T47D (cell line): ENCODE measurements at places on chromosomes 5 and 9.
A peak's percentile ranks its signal among the peaks of the same experiment; 100 is the strongest.

DNA sequence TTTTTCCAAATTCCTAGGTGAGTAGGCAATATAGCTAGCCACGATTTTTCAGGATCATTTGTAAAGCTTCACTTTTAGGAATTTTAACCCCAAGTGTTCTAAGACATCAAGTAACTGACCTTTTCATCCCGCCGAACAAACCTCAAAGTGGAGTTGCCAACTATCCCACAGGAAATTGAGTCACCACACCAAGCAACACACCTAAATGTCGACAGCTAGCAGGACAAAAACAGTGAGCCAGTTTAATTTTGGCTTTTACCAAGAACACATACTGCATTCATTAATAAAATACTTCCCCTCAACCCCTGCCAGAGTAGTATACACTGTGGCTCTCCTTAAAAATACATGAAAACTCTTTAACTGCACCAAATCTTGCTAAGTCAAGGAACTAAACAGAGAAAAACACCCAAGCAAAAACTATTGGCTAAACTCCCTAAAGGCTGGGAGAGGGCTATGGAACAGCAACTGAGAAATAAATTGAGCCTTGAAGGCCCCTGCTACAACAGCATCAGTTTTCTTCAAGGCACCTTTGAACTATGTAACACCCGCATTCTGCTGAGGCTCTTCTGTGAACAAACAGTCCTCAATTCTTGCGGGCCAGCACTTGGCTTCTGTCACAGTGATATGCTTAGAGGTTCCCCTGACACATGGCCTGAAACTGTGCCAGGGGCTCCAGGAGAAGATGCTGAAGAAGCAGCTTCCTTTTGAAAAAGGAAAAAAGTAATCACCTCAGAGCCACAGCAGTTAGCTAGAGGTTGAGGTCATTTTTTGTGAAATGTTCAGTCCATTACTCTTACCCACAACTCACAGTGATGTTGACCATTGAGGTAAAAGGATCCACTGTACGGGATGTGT, 459.6 kb downstream of the RAB3C start:
- DNase-seq: no peak

DNA sequence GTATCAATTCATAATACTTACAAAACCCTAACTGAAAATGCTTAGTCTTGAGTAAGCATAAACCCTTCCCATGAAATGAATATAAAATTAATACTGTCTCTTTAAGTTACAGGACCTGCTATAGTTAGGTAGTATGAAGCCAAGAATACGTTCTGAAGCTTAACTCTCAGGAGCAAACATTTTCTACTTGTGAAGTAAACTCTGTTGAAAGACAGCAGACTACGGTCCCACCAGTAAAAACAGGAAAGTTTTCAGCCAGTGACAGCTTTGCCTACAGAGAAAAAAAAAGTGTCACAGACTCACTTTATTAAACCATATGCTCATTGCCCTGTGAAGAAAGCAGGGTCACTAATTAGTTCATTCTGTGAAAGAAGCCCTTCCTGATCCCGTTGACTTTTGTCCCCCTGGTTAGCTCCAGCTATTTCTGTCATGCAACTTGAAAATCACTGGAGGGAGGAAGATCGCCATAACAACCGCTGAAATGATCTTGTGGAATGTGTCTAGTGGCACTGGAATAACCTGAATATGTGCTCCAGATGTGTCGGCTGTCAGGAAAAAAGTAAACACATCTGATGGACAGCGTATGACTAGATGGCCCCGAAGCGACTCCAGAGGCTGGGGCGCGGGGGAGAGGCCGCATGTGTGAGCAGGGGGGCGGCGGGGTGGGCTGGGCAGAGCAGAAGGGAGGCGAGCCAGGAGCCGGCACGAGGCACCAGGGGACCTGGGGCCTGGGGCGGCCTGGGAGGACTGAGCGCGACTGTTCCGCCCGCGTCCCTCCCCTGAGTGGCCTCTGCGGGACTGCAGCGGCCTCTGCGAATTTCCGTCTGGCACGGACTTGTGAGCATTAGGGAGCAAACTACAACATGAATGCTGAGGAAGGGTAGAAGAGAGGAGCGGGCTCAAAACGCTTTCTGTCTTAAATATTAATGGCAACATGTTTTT, 41.9 kb downstream of the BNC2 start:
- no peak for DNase-seq

DNA sequence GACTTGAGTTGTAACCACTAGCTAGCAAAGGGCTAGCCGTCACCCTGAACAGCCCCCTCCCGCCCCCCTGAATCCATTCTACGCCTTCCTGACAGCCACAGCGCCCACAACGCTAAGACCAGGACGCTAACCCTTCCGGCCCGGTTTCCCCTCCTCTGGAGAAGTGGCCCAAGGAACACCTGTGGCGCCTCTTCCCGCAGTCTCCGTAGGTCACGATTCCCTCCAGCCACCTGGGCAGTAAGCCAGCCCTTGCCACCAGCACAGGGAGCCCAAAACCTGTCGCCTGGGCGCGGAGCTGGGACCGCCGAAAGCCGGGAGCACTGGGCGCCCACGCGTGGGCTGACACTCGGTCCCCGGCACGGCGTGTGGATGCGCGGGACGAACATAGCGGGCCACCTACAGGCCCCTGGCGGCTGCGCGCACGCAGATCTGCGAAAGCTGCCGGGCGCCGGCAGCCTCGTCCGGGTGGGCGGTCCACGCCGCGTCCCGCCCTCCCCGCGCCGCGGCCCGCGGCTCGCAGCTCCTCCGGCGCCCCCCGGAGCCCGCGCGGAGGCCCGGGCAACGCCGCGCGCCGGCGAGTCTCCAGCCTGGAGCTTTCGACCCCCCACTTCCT, 596 bp downstream of the IRF1 start:
- DNase-seq: peak; percentile 47

GRCh38 chr5:59745415-59745863, 148.1 kb downstream of the PDE4D start:
- no peak for DNase-seq

DNA sequence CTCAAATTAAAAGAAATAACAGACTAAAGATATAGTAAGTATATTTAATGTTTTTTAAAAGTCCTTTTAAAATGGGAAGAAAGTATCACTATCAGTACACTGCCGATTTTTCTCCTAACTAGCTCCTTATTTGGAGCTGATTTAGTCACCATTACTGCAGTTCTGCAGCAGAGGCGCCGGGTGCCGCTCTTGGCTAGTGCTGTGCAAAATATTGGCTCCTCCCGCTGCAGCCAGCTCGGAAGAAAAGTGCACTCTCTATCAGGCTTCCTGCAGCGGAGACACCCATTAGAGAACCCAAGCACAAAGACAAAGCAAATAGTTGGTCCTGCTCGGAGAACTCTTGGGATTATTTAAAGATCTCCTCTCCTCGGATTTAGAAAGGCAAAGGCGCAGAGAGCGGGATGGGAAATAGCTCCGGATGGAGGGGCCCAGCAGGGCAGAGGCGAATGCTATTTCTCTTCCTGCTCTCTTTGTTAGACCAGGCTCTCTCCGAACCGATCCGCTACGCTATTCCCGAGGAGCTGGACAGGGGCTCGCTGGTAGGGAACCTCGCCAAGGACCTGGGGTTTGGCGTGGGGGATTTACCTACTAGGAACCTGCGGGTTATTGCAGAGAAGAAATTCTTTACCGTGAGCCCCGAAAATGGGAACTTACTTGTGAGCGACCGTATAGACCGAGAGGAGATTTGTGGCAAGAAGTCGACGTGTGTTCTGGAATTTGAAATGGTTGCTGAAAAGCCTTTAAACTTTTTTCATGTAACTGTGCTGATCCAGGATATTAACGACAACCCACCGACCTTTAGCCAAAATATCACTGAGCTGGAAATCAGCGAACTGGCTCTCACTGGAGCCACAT, at the start of gene PCDHGB3:
Gene PCDHGB3 (plus strand): TSS at position 249 of the 855 bp plus-strand sequence. CDS start 153 bp downstream, at position 402.
- no peak for DNase-seq

DNA sequence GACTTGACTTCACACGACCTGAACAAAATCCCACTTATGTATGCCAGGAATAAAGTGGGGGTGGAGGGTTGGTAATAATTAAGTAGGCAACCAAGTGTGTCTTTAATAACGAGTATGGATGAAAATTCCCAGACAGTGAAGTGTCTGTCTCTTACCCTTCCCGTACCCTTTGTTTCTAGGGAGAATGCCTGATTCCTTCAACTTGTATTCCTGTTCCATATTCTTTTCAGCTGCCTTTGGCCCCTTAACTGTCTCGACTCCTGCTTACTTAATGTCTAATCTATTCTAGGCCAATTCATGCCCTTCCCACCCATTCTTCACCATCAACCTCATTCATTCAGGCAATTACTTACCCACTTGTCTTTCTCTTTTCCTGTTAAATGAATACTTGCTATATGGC, 380.5 kb downstream of the RAB3C start:
- DNase-seq: no peak

DNA sequence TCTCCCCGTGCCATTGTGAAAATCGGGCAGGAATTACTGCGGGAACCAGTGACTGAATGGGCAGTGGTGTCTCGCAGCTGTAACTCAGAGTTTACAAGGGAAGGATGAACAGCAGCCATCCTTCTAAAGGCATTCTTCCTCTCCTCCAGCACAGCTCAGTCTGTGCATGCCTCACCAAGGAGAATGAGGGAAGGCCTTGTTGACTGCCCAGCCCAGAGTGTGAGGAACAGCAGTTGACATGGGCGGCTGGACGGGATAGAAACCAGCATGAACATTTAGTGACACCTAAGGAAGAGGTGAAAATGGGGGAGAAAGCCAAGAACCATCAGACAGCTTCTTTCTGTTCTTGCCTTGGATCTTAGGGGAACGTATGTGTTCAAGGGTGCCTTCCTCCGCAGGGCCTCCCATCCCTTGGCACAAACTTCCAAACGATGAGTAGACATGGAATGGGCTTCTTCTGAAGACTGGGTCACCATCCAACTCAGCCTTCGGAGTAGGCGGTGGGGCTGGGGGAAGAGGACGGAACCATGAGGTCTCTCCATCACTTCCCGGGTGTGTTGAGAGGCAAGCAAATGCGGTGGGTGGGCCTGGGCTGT, 887 bp upstream of the PDE8B start:
- DNase-seq: no peak

- DNase-seq: no peak
These were observed 684 bp upstream of the SLC6A19 start for GRCh38 chr5:1200495-1201326.

GRCh38 chr9:69179037-69179436, 5.0 kb downstream of the TJP2 start:
- DNase-seq: no peak

- DNase-seq: no peak
These were observed 62.2 kb downstream of the RAD23B start for GRCh38 chr9:107345327-107345726.

DNA sequence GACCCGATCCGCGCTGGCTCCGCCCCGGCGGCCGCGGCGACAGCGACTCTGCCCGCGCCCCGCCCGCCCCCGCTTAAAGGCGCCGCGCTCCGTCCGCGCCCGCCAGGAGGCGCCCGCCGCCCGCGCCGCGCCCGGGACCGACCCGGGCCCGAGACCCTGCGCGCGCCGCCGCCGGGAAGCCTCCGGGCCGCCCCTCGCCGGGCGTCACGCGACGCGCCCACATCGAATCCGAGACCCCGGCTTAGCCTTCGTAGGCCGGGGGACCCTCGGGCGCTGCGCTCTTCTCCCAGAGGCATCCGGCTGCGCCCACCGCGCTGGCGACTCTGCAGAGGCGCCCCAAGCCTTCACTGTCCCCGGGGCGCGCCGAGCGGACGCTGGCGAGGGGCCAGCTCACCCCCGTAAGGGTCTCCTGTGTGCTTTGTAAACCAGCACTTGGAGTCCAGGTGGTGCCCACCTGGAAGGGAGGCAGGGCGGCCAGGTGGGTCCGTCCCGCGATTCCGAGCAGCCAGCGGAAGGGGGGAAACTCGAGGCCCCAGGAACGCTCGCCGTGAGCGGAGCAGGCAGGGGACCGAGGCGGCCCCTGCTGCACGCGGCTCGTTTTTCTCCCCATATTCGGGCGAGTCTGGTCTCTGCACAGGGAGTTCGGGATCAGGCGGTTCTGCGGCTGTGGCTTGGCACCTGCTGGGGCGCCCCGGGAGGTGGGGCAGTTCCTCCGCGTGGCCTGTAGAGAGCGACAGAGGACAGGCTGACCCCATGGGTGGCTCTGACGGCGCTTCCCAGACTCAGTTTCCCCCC, 423 bp upstream of the ABCA2 start:
- DNase-seq: no peak

- DNase-seq: peak; percentile 97
These were observed 52.2 kb upstream of the DAB2IP start for GRCh38 chr9:121598965-121599871.

- no peak for DNase-seq
These were observed 562.7 kb upstream of the DMAC1 start for GRCh38 chr9:8362250-8362649.

GRCh38 chr5:14022971-14023370, 78.5 kb upstream of the DNAH5 start:
- DNase-seq: no peak

GRCh38 chr9:28413471-28413870, 840.2 kb upstream of the C9orf72 start:
- no peak for DNase-seq

- DNase-seq: peak; percentile 67
These were observed 12.0 kb downstream of the INIP start for GRCh38 chr9:112705768-112706427.

DNA sequence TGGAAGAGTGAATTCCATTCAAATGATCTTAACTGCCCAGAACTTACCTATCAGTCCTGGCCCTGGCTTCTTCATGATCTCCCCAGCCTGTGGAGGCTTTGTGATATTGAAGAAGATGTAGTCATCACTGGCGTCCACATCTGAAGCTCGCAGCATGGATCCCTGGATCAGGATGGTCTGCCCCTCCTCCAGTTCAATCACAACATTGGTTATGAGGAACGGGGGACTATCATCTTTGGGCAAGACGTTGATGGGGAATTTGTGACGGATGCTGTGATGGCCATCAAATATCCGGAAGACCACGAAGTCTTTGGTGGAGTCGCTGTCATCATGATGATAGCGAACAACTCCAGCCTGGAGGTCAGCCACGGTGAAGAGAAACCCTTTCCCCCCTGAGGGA, 68.0 kb downstream of the FREM1 start:
- DNase-seq: no peak

DNA sequence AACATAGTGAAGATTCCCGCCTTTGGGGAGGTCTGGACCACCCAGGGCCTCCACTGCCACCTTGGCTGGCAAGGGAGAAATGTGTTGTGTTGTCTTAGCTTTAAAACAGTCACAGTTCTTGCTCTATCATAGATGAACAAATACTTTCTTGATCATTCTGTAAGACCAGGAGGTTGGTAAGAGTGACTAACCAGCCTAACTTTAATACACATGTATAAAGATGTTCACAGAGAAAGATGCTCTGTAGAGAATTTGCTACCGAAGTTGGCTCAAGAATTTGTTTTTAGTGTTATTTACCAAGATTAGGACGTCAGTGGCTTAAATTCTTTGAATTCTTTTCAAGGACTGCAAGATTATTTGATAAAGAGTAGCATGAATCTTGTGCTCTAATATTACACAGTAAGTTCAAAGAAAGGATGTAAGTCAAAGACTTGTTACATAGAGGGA, 28.4 kb downstream of the GLRX start:
- no peak for DNase-seq

GRCh38 chr5:107203243-107203642, 467.5 kb downstream of the EFNA5 start:
- DNase-seq: no peak

DNA sequence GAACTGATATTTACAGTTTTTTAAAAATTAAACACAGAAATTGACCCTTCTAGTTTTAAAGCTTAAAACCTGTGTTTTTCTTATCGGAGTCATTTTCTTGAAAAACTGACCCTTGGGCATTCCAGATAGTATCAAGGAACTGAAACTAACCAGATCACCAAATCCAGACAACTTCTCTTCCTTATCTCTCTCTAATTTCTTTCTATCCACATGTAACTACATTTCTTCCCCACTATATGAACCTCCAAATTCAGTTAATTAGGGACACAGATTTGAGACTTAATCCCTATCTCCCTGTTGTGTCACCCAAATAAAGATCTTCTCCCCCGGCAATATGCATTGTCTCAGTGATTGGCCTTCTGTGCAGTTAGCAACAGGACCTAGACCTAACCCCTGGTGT, 1643.0 kb upstream of the CDH6 start:
- no peak for DNase-seq
